ENCODE measurements at places on chromosomes 13 and 19.

DNA sequence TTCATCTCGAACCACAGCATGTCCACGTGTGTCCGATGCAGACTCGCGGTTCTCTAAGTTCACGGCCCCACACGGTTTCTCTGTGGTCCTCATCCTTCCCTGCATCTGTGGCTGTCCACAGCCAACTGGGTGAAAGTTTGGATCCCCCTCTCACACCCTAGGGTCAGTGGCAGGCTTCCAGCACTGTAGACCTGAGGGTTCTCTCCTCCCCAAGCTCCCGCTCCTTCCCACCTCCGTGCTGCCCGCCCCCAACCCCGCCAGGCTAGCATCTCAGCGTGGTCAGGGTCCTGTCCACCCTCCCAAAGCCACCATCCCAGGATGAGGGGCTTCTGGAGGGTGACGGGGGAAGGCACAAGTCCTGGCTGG is 3.0 kb downstream of the ANGPTL4 start:
- no peak for DNase-seq

GRCh38 chr19:58476498-58477015 is 405 bp downstream of the ZNF446 start:
- DNase-seq: no peak

GRCh38 chr19:48518207-48518606 is 6.6 kb upstream of the LMTK3 start:
- DNase-seq: no peak

GRCh38 chr13:98938801-98939200 is 39.1 kb downstream of the DOCK9 start:
- no peak for DNase-seq

- DNase-seq: no peak
These were observed 23.0 kb downstream of the DPP9 start for GRCh38 chr19:4700693-4700970.

DNA sequence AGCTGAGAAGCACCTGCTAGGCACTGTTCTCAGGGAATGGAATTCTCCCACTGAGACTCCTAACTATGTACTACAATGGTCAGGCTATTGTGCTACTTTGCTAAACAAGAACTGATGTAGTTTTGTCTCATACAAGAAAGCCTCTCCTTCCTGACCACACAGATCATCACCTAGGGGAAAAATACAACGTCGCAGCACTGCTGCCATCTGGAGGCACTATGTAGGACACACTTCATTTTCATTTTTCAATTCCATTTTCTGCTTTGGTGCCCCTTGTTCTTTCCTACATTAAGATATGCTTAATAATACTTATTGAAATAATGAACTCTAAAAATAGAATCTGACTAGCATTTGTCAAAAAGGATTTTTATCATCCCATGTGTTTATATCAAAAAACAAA is 21.1 kb downstream of the PROSER1 start:
- DNase-seq: no peak

DNA sequence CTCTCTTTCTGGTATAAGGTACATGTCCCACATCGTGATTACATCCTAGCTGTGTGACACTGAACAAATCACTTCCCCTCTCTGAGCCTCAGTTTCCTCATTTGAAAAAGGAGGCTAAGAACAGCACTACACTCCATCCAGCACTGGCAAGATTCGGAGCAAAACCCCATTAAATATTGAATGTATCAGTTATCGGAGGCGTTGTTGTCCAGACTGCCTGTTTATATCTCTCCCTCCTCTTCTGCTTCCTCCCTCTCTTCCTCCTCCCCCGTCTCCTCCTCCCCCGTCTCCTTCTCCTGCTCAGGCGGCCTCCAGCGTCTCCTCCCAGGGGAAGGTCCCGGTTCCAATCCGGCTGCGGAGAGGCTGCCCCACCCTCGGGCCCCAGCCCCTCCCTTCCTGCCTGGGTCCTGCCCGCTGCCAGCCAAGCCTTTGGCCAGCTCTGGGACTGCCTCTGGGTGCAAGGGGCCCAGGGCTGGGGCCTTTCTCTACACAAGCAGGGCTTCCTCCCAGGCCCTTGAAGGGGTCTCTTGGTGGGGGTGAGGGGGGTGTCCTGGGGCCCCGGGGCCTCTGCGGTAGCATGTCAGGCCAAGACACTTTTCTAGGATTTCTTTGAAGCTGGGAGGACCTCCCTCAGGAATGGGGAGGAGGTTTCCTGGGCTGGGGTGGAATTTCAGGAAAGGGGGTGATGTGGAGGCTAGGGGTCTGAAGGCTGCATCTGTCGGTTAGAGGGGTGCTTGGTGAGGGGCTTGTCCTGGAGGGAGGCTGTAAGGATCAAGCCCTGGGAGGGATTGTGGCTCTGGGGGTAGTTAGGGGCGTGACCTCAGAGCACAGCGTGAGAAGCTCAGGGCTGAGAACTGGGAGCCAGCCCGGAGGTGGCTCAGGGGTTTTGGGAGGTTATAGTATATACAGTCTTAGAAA is 1.9 kb downstream of the RRAS start:
- DNase-seq: no peak
